ENCODE measurements at places on chromosomes 1 and 21. TPM values are rescaled to one million over a fixed set of nuclear protein-coding genes. Genes with fewer than 3 reads are reported as not detected.

Gene PTPN22
- 64.1 TPM for total RNA-seq

Gene CYP4Z1
- not detected for total RNA-seq

Gene TBX15
- not detected for total RNA-seq

DNA sequence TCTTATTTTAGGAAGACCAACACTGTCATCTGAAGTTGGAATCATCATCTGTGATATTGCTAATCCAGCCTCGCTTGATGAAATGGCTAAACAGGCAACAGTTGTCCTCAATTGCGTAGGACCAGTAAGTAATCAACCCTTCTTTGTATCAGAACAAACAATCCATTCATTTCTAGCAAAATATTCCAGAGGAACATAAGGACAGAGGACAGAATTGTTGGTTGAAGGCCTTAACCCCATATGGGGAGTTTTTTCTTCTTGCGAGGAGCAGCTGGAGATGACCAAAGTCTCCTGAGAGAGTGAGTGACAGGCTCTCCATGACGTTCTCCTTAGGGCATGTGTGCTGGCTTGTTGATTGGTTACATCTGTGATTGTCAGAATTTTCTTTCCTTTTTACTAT, 2.7 kb downstream of the SCCPDH start:
- H3K27ac ChIP-seq: no peak overlapping the region
- H3K4me1 ChIP-seq: peaks cover 5% of the 10 kb centered on the region
- DNase-seq: no peak
- peaks cover 50% of the 10 kb centered on the region for H3K36me3 ChIP-seq
- H3K4me3 ChIP-seq: no peak overlapping the region
- no peaks in the 10 kb centered on the region for H3K27me3 ChIP-seq

GRCh38 chr1:50426108-50426700, 3.0 kb upstream of the DMRTA2 start:
- H3K27ac ChIP-seq: no peak overlapping the region
- peaks cover 32% of the 10 kb centered on the region for H3K4me1 ChIP-seq
- DNase-seq: no peak
- peaks cover 90% of the 10 kb centered on the region for H3K27me3 ChIP-seq
- H3K36me3 ChIP-seq: peaks cover 16% of the 10 kb centered on the region
- no peak overlapping the region for H3K4me3 ChIP-seq

GRCh38 chr1:15816674-15817073, 9.2 kb upstream of the UQCRHL start:
- DNase-seq: no peak
- H3K27ac ChIP-seq: no peak overlapping the region
- peaks cover 10% of the 10 kb centered on the region for H3K4me1 ChIP-seq
- H3K27me3 ChIP-seq: no peaks in the 10 kb centered on the region
- H3K36me3 ChIP-seq: no peaks in the 10 kb centered on the region

Data from activated CD4-positive, alpha-beta T cell treated with anti-CD3 and anti-CD28 coated beads, Interleukin-2, amount 10 ng/mL, durations not matched to agents 24 days and 14 days (primary cell).